NCI-H187 treated with DMSO at 0.1 percent for 48 hours (cell line): ENCODE measurements at places on chromosomes 12 and 14.
A peak's percentile ranks its signal among the peaks of the same experiment; 100 is the strongest.

GRCh38 chr12:92619026-92619425, 83.8 kb upstream of the PLEKHG7 start:
- no peak for DNase-seq

GRCh38 chr14:78335531-78335930, 165.4 kb downstream of the NRXN3 start:
- no peak for DNase-seq

- no peak for DNase-seq
Measured at GRCh38 chr12:75982979-75983660, 48.5 kb downstream of the PHLDA1 start.

- DNase-seq, result no peak
Measured at GRCh38 chr12:54941659-54942058, 42.9 kb downstream of the TESPA1 start.

- no peak for DNase-seq
Measured at GRCh38 chr14:103576371-103577024, 13.7 kb downstream of the COA8 start.

DNA sequence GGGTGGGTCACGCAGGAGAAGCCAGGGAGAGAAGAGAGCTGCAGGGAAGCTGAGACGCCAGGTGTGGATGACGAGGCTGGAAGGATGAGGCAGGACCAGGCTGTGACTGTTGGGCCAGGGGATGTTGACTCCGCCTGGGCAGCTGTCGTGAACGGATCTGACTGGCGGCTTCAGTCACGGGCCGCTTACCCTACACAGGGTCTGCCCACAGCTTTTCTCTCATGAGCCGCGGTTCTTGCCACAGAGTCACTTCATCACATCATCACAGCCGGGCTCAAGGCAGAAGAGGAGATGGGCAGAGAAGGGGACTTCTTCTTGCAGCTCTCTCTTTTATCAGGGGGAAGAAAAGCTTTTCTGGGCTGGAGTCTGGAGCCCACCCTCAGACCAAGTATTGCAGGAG, 7.7 kb downstream of the CLBA1 start:
- DNase-seq, result no peak

GRCh38 chr12:120194534-120195395, at the start of gene GCN1:
Gene GCN1 (minus strand): TSS chr12:120194715. CDS start chr12:120194697, 18 bp downstream.
- no peak for DNase-seq

- no peak for DNase-seq
Measured at GRCh38 chr14:99892406-99892805, 99.2 kb downstream of the EML1 start.

GRCh38 chr14:71103662-71104484, 196.6 kb downstream of the PCNX1 start:
- DNase-seq, result peak; percentile 5

GRCh38 chr12:65074932-65075331, 46.2 kb downstream of the WIF1 start:
- no peak for DNase-seq

DNA sequence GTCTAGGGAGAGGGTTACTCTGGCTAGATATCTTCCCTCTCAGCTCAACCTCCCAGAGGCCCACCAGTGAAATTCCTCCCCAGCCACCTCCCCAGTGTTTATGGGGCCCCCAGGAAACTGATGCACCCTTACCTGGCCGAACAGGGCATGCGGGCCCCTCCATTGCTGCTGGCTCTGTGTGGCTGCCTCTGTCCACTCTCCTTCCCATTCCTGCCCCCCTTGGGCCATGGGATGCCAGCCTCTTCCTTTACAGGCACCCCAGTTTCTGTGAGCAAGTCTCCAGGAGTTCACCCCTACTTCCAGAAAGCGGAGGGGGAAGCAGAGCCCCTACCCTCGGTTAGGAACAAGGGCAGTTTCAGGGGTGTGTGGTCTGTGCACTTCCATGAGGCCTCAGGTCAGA, 19.4 kb upstream of the ZDHHC22 start:
- DNase-seq, result no peak
